ENCODE measurements at places on chromosomes 5 and 9.
A peak's percentile ranks its signal among the peaks of the same experiment; 100 is the strongest.

DNA sequence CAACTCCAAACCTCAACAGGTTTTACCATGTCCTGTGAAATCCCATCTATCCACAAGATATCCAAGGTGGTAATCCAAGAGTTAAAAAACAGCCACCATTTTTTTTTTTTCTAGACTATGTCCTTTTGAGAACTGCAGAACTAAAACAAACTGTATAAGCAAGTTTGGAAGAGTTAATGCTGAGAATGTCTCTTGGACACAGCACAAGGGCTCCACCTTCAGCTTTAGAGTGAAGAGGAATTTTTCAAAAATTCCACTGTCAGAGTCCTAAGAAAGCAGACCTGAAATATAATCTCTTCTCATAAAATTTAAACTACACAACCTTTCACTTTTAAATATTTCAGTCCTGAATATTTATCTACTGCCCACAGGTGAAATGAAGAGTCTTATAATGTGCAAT is 167.8 kb upstream of the CCNG1 start:
- DNase-seq: no peak

DNA sequence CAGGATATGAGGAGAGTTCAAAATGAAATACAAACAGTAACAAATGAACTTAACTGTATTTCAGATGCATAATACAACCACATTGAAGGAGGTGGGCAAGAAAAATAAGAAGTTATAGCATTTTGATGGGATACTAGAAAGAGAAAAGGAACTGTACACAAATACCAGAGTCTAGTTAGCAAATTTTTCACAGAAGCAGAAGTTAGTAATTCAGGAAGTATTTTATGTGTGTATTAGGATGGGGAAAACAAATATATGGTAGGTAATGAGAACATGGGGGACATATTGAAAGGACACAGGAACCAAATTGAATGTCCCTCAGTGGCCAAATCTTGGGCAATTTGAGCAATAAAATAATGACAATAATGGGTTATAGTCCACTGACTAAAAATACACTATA is 18.4 kb downstream of the GM2A start:
- DNase-seq: no peak

- no peak for DNase-seq
These were observed 404.7 kb upstream of the RORB start for GRCh38 chr9:74092491-74092834.

GRCh38 chr9:121779381-121780117 is 128.1 kb downstream of the DAB2IP start:
- peak; percentile 24 for DNase-seq

DNA sequence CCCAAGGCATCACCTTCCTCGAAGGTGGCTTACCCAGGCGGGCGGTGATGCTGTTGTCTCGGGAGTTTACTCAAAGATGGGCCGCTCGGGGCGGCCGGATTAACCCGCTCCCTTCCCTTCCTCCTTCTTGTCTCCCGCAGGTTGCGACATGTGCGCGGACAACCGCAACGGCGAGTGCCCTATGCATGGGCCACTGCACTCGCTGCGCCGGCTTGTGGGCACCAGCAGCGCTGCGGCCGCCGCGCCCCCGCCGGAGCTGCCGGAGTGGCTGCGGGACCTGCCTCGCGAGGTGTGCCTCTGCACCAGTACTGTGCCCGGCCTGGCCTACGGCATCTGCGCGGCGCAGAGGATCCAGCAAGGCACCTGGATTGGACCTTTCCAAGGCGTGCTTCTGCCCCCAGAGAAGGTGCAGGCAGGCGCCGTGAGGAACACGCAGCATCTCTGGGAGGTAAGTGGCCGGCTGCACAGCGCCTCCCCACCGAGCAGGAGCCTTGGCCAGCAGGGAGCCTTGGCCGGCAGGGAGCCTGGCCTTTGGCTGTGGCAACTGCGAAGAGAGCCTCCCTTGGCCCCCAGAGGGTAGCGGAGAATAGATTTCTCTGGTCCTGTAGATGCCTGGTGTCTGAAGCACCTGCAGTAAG is 10.6 kb downstream of the PRDM6 start:
- DNase-seq: no peak

DNA sequence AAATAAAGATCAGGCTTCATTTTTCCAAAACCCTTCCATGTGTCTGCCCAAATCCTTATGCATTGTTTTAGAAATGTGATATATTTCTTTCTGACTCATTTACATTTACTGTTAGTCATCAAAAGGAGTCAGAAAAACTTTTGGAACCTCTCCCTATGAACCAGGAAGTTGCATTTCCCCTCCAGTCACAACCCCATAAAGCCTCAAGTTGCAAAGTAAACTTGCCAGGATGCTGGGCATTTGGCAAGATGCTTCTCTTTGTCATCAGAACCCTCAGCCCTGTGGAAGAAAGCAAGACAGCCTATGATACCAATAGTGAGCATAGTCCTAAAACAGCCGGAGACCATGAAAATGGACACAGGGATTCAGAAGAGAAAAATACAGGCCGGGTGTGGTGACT is 84.2 kb downstream of the MUSK start:
- DNase-seq: peak; percentile 74

DNA sequence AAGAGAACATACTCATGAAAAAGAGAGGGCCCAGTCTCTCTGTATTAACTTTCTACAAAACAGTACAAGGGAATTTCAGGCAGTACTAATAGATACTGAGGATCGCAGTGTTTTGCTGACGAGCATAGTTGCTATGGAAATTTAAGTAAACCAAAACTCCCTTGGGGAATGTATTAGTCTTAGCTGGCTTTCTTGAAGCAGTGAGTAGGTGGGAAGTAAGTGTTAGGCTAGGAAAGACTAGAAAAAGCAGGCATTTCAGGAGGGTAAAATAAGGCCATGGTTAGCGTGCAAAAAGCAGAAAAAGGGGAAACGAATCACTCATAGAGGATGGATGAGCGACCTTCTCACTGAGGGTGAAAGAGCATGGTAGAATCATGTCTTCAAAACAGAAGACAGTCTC is 84.3 kb upstream of the ACTBL2 start:
- no peak for DNase-seq

GRCh38 chr5:168706655-168707069 is 127.5 kb upstream of the PANK3 start:
- DNase-seq: no peak

DNA sequence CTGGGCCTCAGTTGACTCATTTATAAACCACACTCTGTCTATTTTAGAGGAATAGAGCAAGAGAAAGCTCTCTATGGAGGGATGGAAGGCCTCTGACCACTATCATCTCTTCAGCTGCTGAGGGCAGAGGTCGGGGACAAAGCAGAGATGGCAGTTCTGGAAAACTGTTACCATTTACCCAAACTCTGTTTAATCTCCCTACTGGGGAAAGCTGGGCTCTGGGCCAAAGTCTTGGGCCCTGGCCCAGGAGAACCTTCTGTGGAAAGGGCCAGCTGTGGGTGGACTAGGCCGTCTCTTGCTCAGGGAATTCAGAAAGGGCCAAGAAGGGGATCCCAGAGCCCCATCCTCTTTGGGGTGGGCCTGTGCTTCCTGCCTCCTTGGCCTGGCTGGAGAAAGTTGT is 100.0 kb downstream of the PSD2 start:
- DNase-seq: no peak

DNA sequence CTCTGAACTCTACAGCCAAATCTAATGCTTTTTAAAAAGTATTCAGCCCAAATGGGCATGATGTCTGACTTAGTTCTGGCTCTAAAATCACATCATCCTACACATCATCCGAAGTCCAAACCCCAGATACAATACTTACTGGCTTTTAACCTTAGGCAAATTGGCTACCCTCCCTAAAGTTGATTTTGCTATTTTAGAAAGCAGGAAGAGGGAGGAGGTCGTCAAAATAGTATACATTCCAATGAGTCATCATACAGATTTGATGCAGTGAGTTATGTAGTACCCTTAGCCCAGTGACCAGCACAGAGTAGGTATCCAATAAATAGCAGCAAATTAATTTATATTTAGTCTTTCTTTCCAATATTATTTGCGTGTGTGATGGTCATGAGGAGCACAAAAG is 582.0 kb upstream of the TUSC1 start:
- DNase-seq: no peak

- no peak for DNase-seq
These were observed 149.4 kb upstream of the TBCA start for GRCh38 chr5:77925503-77925902.

DNA sequence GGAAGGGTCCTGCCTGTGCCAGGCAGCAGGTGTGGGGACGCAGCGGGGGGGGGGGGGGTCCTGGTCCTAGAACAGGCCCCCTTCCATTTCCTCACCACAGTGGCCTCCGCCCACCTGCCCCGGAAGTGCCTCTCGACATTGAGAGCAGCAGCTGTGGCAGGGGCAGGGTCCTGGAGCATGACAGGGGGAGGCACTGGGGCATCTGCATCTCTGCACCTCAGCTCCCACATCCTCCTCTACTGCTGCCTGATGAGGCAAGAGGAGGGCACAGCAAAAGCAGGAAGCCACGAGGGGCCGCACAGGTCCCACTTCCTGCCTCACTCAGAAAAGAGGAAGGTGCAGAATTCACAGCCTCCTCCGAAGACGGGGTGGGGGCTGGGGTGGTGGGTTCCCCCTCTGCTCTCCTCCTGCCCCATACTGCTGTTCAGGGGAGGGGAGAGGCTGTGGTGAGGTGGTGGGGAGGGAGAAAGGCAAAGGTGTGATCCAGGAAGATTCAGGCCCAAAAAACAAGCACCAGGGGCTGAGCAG is 14.8 kb downstream of the AKNA start:
- DNase-seq: no peak

DNA sequence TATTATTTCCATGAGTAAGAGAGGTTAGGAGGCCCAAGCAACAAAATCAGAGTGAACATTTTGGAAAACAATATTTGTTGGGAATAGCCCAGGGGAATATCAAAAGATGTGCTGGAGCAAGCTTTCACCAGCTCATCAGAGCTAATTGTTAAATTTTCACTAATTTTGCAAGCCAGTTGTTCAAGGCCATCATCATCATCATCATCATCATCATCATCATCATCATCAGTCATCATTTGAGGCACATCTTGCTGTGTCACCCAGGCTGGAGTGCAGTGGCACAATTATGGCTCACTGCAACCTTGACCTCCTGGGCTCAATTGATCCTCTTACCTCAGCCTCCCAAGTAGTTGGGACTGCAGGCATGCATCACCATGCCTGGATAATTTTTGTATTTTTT is 350.5 kb upstream of the MEF2C start:
- no peak for DNase-seq
